ENCODE measurements at places on chromosomes 13 and 19.

DNA sequence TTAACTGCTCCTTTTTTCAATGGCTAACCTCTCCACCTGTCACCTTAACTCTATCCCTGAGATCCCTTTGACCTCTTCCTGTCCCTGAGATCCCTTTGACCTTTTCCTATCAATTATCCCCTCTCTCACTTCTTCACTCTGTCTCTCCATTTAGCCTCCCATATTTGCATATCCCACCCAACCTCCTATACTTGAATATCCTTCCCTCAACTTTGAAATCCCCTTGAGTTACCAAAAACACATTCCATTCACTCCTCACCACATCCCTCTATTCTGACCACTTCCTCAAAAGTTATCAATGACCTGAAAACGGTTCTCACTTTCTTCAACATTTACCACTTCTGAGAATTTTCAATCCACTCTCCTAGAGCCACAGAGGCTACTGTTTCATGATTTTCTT lies 3.0 kb downstream of the MYCBP2 start:
- DNase-seq = no peak

- no peak for DNase-seq
Observed at GRCh38 chr13:112574416-112574815, 13.5 kb downstream of the TUBGCP3 start.

- no peak for DNase-seq
Observed at GRCh38 chr13:20826843-20827560, 53.2 kb upstream of the EEF1AKMT1 start.

- DNase-seq = no peak
Observed at GRCh38 chr13:49733181-49733951, 42.1 kb upstream of the EBPL start.

GRCh38 chr13:113449693-113450347 lies 3.5 kb downstream of the ADPRHL1 start:
- DNase-seq = no peak

- no peak for DNase-seq
Observed at GRCh38 chr13:69213396-69213795, 894.2 kb upstream of the ATXN8OS start.

DNA sequence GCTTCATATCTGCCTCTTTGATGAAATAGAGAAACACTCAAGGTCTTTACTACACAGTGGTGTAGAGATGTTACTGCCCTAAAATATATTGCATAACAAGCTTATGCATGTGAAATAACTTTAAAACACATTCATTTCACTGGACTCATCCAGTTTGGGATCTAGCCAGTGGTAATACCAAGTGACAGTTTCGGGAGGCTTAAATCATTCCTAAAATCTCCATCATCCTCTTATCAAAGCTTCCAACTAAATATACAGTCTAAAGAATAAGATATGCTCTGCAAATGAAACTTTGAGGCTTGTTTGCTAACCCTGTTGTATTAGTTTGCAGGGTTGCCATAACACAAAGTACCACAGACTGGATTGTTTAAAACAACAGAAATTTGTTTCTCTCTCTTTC lies 52.8 kb downstream of the THSD1 start:
- DNase-seq = no peak

DNA sequence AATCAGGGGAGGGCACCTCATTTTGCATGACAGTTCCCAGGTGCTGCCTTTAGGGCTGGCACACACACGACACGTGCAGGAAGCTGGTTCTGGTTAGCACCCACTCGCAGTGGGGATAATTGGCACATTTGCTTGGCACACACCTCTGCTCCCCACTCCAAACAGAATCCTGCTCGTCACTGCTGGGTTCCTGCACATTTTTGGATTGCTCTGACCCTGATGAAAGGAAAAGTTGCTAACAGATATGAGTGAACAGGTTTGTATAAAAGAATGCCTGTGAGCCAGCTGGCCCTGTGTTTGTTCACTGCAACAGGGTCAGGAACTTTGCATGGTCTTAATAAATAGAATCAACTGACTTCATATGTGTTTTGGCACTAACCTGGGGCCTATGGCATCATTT lies 1500.4 kb downstream of the EFNB2 start:
- DNase-seq = no peak

- peak; percentile 96 for DNase-seq
Observed at GRCh38 chr19:16324384-16325160, at the start of gene KLF2. KLF2 (plus strand) TSS chr19:16324826; CDS start chr19:16324924, 98 bp downstream.

GRCh38 chr19:15587663-15588062 lies 27.4 kb upstream of the CYP4F8 start:
- DNase-seq = no peak

- no peak for DNase-seq
Observed at GRCh38 chr13:51006067-51006845, 96.7 kb downstream of the RNASEH2B start.

DNA sequence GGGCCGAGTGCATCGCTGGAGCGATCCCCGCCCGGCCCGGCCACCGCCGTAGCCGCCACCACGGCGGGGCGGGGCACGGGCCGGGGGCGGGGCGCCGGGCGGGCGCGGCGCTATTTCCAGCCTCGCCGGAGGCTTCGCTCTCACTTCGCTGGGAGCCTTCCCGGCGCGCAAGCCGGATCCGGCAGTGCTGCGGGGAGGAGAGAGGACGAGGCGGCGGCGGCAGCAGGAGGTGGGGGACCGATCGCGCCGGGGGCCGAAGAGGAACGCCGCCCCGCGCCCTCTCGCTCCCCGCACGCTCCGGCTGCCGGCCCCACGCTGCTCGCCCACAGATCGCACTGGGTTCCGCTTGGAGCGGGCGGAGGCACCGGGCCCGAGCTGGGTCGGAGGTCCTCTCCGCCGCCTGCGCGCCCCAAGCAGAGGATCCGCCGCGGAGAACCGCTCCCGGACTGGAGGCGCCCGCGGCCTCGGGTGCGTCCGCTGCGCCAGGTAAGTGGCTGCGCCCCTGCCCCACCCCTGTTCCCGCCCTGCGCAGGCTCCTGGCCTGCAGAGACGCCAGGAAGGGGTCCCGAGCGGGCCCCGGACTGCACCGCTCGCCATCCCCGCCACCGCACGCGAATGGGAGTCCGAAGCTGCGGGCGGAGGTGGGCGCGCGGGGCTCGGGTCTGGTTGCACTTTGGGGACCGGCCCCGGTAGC lies at the start of gene CHST8:
Gene CHST8 (plus strand): TSS at position 143 of the 694 bp plus-strand sequence. CDS start 67,309 bp downstream, outside the sequence.
- DNase-seq = no peak

- DNase-seq = no peak
Observed at GRCh38 chr13:45068036-45069001, 52.0 kb upstream of the GTF2F2 start.

- no peak for DNase-seq
Observed at GRCh38 chr19:12779162-12779993, 4.0 kb upstream of the HOOK2 start.

DNA sequence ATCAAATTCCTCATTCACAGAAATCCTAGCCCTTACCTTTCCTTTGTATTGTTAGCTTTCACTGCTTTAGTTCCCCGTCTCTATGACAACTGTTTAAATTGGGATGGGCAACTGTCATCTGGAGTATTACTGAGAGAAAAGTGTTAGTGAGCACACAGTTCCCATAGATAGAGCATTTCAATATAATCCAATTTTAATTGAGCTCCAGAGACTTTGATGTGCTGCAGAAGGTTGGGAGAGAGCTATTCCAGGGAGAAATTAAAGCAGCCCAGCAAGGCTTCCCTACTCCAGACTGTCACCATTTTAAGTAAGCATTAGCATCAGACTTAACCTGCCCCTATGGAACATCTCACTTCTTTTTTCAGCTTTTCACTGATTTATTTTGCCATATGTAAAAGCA lies 55.0 kb upstream of the MAB21L1 start:
- no peak for DNase-seq

DNA sequence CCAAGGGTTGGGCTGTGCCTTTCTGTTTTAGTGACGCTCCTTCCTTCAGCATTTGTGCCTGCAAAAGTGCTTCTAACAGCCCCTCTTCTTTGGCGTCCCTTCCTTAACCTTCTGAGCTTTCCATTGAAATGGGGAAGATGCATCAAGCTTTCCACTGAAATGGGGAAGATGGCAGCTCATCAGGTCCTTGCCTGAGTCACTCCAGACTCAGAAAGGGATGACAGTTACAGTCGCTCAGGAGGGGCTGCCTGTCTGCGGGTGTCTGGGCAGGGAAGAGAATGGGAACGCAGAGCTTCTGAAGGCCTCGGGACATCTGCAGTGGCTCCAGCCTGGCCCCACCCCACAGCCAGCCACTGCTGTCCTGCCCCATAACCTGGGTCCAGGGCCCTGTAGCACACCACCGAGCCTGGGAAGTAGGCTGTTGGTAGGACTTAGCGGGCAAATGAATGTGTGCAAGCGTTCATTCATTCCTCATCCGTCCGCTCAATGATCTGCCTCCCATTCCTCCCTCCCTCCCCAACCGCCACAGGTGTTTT lies 9.8 kb downstream of the AP1M1 start:
- no peak for DNase-seq

DNA sequence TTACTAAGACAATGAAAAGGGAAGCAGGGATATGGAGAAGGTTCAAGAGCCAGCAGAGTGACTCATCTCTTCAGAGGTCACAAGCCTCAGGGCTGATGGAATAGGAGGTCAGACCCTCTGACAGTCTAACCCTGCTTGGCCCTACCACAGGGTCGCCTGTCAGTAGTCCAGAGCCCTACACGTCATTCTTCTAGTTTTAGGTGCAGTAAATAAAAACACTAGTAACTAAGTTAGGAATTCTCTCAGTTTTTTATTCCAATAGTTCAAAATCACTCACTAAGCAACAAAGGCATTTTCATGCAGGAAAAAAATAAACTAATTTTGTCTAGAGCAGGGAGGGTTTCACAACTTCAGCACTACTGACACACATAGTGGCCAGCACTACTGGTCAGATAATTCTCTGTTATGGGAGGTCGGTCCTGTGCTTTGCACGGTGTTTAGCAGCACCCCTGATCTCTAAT lies 27.2 kb downstream of the FOXO1 start:
- DNase-seq = no peak

DNA sequence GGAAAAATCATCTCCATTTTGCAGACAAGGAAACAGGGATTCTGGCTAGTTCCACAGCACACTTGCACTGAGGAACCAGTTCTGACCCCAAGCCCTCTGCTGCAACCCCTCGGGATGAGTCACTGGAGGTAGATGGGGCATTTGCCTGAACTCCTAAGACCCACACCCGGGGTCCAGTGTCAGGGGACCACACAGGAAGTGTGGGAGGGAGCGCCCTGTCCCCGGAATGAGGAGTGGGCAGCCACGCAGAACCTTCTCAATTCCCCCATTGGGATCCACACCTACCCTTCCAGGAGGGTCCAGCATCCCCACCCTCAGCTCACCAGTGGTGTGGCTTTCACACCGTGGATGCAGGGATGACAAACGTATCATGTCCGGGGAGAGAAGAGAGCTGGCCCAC lies 62.7 kb downstream of the TSHZ3 start:
- no peak for DNase-seq

DNA sequence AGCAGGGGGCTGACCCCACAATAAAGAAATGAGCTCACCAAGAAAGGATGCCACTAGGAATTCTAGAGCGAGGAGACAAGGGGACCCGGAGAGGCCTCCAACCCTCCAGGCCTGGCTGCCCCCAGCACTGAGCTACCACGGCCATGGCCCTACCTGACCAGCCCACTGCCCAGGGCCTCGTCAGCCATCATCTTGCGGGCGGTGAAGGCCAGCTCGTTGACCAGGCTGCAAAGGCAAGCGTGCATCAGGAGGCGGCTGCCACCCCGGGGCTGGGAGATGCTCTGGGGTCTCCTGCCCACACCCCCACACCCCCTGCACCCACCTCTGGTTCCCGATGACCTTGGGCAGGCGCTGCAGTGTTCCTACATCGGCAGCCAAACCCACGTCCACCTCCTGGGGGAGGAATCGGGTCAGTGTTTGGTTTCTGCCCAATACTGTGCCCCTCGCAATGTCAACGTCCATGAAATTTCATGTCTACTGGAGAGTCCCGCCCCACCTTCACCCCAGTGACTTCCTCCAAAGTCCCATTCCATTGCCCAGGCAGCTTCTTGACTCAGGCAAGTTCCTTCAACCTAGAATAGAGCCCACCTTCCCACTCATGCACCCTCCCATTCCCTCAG lies 3.5 kb upstream of the LGALS4 start:
- DNase-seq = no peak

DNA sequence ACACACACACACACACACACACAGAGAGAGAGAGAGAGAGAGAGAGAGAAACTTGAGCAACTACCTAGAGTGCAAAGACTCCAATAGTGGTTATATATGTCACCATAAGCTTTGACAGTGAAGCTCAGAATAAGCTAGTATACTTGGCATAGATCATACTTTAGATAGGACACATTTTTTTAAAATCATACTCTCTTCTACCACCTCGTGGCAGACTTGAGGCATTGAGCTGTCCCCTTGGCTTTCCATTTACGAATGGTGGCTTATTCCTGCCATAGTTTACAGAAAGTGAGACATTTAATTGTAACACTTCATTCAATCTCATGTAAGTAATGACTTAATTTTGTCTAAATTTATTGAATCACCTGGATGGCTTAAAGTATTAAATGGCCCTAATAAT lies 108.2 kb downstream of the EDNRB start:
- peak; percentile 1 for DNase-seq

- DNase-seq = no peak
Observed at GRCh38 chr13:93771227-93771626, 544.6 kb downstream of the GPC6 start.

- DNase-seq = no peak
Observed at GRCh38 chr19:45440873-45441654, 17.3 kb upstream of the ERCC1 start.

- no peak for DNase-seq
Observed at GRCh38 chr19:33532859-33533460, 11.4 kb upstream of the PEPD start.

GRCh38 chr13:42981853-42982252 lies 10.2 kb downstream of the EPSTI1 start:
- DNase-seq = no peak

Measured in CD4-positive, alpha-beta memory T cell (primary cell).